C1 segment of cervical spinal cord (tissue), 14 donors: ENCODE measurements at places on chromosomes 11 and 22.

DNA sequence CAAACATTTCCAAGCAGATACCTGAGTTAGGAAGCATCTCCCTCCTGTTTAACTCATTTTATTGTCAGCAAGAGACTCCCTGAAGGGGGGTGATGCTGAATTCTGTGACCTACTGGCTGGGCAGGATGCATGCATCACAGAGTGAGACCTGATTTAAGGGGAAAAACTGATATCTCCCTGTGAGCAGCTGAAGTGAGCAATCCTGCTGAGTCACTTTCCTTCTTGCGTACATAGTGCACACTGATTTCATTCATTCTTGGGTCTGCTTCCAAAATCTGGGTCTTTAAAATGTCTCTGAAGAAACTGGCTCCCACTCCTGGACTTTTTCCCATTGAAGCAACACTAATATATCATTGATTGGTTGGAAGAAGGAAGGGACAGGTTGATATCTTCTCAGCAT is 23.3 kb downstream of the P4HA3 start:
- DNase-seq: no peak

DNA sequence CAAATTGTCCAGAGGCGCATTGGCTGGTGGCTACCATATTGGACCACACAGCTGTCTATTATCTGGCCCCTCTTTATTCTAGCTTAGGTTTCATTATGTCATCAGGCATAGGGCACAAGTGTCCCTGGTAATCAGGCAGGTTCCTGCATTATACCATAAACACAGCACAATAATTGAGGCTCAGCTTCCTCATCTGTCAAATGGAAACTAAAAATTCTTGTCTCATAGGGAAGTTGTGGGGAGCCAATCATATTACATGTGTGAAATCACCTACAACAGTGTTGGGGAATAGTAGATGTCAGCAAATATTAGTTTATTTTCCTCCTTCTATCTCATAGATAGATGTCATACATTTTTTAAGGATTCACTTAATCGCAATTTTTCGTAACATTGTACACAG is 231.0 kb upstream of the SORL1-AS1 start:
- no peak for DNase-seq

- DNase-seq: no peak
Observed at GRCh38 chr22:44269117-44269498, 43.6 kb downstream of the SHISAL1 start.

- DNase-seq: no peak
Observed at GRCh38 chr11:36577859-36578258, 10.1 kb downstream of the RAG1 start.

- no peak for DNase-seq
Observed at GRCh38 chr11:77340501-77340900, 39.0 kb upstream of the GDPD4 start.

DNA sequence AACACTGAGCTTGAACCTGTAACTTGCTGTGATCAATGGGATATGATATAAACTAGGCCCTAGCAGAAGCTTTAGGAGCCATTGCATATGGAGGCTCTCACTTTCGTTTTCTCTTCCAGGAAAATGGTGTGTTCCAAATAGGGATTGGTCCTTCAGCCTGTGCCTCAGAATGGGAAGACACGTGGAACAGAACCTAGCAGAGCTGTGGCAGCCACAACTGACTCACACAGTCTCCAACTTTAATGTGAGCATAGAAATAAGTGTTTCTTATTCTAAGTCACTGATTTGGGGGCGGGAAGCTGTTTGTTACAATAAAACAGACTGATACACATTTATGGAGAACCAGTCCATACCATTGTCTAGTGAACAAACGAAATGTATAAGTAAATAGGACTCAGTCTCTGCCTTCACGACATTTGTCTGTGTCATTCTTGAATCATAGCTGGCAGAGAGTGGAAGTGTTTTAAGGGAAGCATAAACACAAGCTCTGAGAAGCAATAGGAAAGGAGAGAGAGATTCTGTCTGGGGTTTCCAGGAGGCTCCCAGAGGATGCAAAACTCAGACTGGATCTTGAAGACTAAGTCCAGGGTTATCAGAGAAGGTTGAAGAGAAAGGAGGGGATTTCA is 97.3 kb downstream of the GALNT18 start:
- no peak for DNase-seq

DNA sequence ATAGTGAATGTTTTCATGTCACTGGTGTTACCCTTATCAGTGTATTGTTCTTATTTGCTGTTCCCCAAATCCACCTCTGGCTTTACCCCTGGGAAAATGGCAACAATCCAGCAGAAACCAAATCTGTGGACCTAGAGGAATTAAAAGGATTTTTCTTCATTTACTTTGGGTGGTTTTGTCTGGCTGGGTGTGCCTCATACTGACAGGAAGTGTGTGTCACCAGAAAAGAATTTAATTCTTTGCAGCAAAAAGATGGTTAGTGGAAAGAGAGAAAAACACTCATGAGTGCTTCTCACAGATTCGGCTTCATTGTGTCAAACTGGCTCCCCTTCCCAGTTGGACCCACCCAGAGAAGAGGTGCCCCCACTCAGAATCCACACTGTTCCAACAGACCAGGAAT is 38.9 kb downstream of the FZD4 start:
- no peak for DNase-seq

DNA sequence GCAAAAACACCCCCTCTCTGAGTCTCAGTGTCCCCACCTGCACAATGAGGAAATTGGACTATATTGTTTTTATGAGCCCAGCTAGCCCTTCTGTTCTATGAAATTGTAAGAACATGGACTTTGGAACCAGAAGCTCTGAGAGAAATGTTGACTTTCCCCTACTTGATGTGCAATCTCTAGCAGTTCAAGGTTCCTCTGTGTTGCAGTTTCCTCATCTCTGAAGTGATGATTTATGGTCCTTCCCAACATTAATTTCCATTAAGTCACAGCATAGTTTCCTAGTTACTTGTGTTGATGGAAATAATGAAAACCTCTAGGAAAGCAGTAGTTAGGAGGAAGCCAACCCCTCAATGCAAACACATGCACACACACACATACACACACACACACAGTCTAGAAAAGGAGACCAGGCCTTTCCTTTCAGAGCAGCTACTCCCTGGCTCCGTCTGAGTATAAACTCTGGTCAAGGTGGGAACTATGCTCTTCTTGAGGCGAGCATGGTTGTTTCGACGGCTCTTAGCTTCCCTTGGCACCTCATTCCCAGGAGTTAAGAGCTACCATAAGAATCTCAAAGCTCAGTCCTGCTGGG is 518.4 kb downstream of the SOX6 start:
- no peak for DNase-seq

DNA sequence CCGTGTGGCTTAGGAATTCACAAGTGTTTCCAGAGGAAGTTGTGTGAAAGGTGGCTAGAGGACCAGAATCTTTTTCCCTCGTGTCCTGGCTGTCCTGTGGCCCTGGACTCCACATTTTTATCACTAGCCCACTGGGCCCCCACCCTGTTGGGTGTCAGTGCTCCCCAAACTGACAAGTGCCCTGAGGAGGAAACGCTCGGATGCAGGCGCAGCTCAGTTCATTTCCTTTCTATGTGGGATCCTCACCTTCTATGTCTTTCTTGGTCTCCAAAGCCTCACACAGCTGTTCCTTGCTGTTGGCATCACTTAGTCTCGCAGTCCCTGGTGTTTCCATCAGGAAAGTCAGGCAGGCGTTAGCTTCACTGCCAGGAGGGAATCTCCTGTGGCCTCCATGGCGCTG is 68.0 kb upstream of the KCNQ1OT1 start:
- DNase-seq: no peak

DNA sequence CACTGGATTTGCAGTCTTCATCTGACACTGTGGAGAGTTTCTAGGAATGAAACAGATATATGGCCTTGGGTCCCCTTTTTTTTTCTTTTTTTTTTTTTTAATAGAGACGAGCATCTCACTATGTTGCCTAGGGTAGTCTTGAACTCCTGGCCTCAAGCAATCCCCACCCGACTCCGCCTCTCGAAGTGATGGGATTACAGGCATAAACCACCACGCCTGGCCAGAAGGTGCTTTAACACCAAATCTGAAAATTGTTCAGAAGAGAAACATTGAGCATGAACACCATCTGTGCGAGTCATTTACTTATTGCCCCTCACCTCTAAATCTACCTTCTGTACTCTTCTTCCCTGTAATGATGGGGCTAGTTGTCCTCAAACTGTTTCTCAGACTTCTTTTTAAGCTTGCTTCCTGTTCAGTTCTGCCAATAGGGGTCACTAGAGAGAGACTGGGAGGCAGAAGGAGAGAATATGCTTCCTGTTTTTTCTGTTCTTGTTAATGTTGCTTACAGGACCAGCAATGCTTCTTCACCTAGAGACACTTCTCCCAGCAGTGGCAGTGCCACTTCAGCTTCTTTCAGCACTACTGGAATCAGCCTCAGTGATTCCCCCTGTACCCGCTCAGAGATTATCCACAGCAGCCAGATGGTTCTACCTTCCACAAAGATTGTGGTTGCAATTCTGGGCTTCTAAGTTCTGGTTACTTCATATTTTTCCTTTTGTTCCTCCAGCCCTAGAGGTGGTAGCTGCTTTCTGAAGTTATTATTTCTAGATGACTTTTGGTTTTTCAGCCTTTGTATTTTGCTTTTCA is 20.8 kb upstream of the ZBED5 start:
- no peak for DNase-seq

GRCh38 chr22:45818424-45819085 is 146.9 kb downstream of the ATXN10 start:
- no peak for DNase-seq

GRCh38 chr22:22023581-22024137 is 41.1 kb upstream of the TOP3B start:
- DNase-seq: no peak

- no peak for DNase-seq
Observed at GRCh38 chr11:5986885-5987284, at the start of gene OR52L1. Gene OR52L1, minus strand, starts transcription at chr11:5986985. Its CDS starts 55 bp downstream, at chr11:5986930.

DNA sequence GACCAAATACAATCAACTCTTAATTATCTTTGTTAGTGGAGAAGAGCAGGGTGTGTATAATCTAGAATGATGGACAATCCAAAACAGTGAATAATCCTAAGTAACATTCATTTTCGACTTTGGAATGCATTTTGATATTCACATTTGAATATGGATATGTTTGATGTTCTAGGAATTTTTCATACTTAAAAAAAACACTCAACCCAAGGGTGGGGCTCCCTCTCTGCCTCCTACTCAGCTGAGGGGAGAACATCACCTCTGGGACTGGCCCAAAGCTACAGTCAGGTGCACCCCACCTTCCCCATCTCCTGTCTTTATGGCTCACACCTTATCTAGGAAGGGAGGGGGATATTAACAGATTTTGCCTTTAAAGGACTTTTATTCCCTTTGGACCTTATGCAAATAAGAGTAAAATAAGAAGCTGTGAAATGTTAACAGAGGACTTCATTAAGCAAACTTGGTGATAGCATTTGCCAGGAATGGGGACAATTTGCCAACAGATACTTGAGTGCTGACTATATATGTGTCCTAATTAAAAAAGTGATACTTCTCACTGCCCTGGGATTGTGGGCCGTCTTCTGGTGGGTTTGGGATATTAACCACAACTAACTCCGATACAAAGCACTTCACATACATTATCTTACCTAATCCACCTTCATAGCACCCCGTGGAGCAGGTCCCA is 187.0 kb downstream of the ST3GAL4 start:
- DNase-seq: no peak

- no peak for DNase-seq
Observed at GRCh38 chr11:69641681-69642548, 959 bp downstream of the CCND1 start.

GRCh38 chr11:132464939-132465338 is 1067.4 kb downstream of the OPCML start:
- no peak for DNase-seq

GRCh38 chr22:48365386-48365785 is 1462.3 kb downstream of the BRD1 start:
- no peak for DNase-seq

- DNase-seq: peak; percentile 79
Observed at GRCh38 chr11:95790933-95791708, 823 bp downstream of the CEP57 start.

GRCh38 chr11:62791501-62792201 is at the start of gene TMEM223:
Gene TMEM223, minus strand, starts transcription at chr11:62792006. Its CDS starts 12 bp downstream, at chr11:62791994.
- peak; percentile 71 for DNase-seq

DNA sequence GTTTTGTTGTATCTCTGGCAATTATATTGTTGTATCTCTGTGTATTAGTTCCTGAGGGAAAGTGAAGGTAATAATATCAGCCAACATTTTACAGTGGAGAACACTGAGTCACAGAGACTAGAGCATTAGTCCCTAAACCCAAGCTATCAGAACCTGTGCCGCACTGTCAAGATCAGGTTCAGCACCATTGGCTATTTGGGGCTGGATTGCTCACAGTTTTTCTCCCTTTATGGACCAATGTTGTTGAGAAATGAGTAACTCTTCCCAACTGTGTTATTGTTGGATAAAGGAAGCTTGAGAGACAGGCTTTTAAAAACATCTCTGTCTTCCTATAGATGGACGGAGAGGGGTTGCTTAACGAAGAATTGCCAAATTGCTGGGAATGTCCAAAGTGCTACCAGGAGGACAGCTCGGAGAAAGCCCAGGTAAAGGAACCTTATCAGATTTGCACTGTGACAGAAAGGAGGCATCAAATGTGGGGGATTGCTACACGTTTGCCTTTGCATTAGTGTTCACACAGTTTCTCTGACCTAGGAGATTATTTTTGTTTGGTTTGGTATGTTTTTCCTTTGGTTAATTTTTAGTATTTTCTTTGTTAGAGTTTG is 18.2 kb upstream of the GRK2 start:
- DNase-seq: no peak

DNA sequence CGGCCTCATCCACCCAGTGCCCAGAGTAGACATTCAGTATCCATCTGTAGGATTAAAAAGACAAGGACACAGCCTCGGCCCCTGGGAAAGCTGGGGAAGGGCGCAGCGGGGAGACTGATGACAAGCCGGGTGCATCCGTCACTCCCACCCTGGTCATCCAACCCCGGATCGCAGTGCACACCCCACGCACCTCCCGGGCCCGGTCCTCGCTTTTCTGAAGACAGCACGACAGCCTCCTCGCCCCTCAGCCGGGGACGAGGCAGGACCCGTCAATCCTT is 1.1 kb downstream of the FCHSD2 start:
- DNase-seq: no peak

- no peak for DNase-seq
Observed at GRCh38 chr11:94219771-94220170, 84.6 kb upstream of the IZUMO1R start.

DNA sequence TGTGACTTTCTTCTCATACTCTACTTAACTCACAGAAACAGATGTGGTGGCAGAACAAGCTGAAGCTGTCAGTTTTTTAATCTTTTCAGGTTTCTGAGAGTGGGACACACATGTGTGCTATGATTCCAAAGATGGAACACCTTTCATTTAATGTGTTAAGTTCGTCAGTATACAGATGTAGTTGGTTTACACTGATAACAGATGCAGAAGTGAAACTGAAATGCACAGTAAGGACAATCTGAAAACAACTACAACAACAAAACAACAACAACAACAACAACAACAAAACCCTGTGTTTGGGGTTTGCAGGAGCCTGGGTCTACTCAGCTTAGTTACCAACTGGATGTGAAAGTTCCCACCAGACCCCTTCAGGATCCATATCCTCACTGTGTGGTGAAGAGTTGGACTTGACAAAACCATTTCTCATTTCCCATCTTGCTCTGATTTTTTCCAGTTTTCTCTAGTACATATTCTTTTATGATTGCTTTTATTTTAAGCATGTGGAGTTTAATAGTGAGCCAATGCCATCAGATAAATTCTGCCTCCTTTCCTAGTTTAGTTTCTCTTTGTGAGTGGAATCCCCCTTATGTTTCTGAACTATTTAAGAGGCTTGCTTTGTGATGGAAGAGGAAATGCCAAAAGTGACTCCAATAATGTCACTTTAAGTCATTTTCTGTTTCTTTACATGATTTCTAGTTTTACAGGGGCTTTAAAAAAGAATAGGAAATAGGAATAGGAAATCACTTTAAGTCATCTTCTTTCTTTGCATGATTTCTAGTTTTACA is 47.8 kb downstream of the ARHGAP42 start:
- DNase-seq: no peak

GRCh38 chr11:2869134-2869526 is 16.4 kb downstream of the CDKN1C start:
- peak; percentile 67 for DNase-seq
